Activated CD4-positive, CD25-positive, alpha-beta regulatory T cell (primary cell): ENCODE measurements at places on chromosomes 6 and 20.

- DNase-seq: no peak
Observed at GRCh38 chr20:20192366-20192765, 140.0 kb downstream of the CFAP61 start.

- DNase-seq: no peak
Observed at GRCh38 chr6:30570740-30571074, 535 bp upstream of the ABCF1 start.

DNA sequence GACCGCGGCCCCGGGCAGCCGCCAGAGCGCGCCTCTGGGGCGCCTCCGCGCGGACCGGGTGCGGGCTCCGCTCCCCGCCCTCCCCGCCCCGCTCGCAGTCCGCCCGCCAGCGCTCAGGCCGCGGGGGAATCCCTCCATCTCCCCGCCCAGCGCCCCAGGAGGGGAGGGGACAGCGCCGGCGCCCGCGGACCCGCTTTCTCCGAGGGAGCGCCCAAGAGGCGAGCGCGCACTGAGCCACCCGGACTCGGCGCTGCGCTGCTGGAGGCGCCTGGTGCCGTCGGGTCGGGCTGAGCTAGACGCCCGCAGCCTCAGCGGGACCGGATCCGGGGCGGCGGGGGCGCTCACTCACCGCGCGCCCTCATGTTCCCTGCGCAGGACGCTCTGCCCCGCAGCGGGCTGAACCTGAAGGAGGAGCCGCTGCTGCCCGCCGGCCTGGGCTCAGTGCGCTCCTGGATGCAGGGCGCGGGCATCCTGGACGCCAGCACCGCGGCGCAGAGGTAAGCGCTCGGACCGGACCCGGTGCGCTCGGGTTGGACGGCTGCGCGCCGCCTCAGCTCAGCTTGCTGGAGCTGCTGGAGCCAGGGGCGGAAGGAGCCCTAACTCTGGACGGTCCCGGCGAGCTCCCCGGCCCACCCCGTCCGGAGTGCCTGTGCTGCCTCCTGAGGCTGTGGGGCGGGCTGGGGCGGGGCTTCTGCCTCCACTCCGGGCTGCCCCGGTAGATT, 867 bp downstream of the EBF4 start:
- no peak for DNase-seq

GRCh38 chr6:24140591-24140990, 14.6 kb downstream of the NRSN1 start:
- DNase-seq: no peak

GRCh38 chr20:36309643-36310042, 3.5 kb downstream of the DLGAP4 start:
- no peak for DNase-seq

DNA sequence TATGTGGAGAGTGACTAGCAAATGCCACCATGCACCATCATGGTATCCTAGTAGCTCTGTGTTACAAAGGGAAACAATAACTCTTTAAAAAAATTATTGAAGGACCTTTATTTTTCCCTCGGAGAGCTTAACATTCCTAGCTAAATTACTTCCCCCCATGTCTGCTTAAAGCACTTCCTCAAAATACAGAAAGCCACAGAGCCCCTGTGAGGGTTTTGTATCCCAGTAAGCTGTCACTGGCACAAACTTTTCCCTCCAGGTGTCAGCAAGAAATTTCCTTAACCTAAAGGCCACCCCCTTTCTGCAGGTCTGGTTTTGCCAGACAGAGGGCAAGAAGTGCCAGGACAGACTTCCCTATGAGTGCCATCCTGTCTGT, 340.0 kb upstream of the PRDM1 start:
- no peak for DNase-seq

DNA sequence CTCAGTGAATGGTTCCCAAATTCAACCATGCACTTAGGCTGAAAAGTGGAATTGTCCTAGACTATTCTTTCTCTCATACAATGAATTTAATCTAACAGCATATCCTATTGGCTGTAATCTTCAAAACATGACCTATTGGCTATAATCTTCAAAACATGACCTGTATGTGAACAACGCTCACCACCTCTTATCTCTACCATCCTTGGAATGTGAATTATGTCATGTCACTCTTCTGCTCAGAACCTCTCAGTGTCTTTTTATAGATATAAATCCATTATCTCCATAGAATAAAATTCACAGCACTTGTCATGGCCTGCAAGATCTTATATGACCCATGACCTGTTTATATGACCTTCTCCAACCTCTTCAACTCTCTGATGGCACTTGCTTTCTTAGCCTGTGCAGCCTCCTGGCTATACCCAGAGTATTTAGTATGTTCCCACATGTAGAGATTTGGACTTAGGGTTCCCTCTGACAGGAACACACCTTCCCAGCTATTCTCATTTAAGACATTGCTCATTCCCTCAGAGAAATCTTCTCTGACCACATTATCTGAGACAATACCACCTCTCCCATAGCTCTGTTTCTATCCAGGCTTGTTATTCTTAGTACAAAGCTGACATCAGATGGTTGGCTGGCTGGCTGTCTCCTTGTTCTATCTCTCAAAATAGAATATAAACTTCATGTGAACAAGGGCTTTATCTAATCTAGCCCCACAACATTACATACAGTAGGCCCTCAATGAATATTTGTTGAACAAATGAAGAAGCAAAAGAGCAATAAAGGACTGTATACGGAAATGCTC, 275.0 kb upstream of the PREP start:
- DNase-seq: no peak

- no peak for DNase-seq
Observed at GRCh38 chr20:20251317-20251716, 116.6 kb upstream of the INSM1 start.

DNA sequence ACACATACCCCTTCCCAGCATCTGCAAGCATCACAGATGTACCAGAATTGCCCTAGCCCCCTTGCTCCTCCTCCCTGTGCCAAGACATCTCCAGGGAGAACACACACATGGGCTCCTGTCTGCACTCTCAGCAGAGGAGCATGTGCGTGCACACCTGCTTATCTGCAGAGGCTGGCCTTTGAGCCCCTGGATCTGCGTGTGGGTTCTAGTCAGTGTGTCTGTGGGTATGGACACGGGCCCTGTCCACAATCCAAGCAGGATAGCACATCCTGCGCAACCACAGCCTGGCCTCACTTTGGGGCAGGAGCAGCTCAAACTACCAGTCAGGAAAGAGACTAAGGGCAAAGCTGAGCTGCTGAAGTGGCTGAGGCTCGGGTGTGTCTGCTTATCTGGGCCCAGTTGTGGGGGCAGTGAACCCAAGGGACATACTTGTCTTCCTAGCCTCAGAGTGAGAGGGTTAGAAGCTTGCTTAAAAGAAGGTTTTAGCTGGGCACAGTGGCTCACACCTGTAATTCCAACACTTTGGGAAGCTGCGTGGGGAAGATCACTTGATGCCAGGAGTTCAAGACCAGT, 41.0 kb downstream of the HM13 start:
- DNase-seq: no peak

DNA sequence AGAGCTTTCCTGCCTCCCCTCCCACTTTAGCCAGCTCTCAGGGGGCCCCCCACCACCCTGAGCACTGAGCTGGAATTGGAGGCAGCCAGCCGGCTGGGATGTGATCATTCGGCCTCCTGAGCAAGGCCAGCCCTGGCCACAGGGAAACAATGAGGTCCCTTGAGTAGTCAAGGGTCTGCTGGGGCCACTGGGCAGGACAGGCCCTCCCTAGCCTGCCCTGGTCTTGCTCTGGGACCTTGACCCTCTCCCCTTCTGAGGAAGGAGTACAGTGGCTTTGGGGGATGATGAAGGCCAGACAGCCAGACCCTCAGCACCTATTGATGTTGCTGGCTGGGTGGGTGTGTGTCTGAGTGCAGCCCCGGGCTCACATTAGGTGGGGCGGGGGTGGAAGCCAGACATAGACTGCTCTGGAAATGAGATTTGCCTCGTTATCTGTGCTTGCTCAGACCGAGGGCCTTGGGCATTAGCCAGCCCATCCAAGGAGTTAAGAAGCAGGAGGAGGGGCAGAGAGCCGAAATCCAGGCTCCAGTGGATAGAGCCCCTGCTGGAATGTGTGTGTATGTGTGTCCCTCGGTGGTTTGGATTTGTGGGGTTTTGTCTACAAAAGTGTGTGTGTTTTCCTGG, 21.3 kb downstream of the CD40 start:
- no peak for DNase-seq

GRCh38 chr6:118296129-118296901, 251.8 kb upstream of the PLN start:
- no peak for DNase-seq

GRCh38 chr6:100905067-100905466, 23.9 kb upstream of the ASCC3 start:
- DNase-seq: no peak

DNA sequence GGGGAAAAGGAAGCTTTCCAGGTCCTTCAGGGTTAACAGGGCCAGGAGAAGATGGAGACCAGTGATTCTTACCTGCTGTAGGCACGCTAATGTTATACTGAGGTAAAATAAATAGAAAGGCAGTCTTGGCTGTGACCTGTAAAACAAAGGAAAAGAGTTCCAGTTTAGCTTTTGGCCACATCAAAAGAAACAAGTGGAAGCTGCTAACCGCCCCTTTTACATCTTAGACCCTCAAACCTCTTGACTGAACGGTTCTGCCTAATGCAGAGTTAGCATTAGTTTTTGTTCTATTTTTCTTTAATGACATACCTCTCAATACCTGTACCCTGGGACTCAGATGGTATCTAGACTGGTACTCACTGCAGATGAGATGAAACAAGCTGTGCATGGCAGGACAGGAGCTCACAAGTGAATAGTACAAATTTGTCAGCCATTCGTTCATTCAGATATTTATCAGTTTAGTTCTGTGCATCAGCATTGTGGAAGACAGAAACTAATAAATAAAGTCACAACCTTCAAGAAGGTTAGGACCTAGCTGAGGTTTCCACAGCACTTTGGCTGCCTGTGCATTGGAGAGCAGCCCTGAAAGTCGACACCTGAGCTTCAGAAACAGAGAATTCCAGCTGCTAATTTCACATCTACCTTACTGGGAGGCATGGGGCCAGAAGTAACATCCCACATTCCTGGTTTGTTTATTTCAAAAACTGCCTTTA, 41.0 kb downstream of the TRAM2 start:
- no peak for DNase-seq

GRCh38 chr20:35005463-35005961, 49.8 kb downstream of the MYH7B start:
- no peak for DNase-seq

DNA sequence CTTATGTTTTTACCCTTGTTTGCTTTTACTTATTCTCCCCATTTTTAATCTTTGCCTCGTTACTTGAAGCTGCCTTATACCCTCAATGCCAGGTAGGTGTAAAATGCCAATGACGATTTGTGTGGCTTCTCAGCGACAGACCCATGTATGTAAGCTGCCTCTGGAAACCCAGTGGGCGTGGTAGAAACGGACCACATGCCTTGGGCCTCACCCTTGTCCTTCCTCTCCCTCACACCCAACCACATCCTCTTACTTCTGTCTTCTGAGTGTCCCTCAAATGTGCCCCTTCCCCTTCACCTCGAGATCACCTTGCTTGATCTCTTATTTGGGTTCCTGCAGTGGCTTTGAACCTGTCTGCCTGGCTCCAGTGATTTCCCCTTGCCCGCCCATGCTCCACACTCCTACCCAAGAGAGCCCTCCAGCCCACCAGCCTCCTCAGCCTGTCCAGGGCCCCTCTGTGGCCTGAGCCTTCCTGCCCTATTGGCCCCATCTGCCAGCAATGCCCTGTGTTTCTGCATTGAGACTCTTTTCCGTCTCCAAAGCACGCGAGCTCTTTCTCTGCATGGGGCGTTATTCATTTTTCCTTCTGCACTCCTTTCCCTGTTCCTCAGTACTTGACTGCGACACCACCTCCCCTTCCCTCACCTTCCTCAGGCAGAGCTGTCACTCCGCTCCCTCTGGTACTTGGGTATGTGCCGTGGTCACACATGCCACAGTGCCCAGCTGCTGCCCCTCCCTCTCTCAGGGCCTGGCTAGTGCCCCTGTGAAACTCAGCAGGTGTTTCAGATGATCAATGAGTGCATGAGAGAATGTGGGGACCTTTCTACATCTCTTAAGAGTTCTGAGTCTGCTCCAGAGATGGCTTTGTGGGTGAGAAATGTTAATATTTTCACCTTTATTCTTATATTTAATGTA, 115.4 kb downstream of the SLX4IP start:
- no peak for DNase-seq
